NCI-H524 treated with DMSO at 0.1 percent for 48 hours (cell line): ENCODE measurements at places on chromosomes 6 and 20.

- DNase-seq = no peak
Observed at GRCh38 chr20:23114018-23114417, 27.9 kb upstream of the CD93 start.

DNA sequence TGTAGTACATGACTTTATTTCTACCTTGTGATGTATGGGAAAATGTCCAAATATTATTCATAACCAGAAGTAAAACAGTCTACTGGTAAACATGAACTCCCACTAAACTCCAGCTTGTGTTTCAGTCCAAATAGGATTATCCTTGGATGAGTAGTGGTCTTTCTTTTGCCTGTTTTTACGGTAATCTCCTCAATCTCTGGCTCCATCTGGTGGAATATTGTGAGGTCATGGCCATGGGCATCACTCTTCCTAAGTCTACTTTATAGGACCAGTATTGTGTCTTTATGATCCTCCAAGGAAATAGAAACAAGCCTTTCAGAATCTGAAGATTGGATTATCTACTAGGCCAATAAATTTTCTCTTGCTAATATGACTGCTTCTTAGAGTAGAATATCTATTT, 505.0 kb downstream of the BMP2 start:
- peak; percentile 66 for DNase-seq

DNA sequence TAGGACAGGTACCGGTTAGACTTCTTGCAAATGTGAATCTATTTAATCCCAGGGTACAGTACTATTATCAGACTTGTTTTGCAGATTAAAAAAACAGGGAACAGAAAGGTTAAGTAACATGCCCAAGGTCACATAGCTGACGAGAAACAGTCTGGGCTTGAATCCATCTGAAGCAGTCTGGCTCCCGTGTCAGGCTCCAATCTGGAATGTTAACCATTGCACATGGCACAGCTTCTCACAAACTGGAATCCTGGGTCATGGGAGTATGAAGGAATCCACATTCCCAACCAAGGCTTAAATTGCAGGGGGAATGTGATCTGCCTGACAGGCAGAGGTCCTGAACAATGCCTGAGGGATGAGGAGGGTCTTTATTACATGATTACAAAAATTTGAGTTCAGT, 187.5 kb upstream of the SPTLC3 start:
- no peak for DNase-seq

GRCh38 chr6:88586371-88587149, 376.9 kb downstream of the RNGTT start:
- no peak for DNase-seq

DNA sequence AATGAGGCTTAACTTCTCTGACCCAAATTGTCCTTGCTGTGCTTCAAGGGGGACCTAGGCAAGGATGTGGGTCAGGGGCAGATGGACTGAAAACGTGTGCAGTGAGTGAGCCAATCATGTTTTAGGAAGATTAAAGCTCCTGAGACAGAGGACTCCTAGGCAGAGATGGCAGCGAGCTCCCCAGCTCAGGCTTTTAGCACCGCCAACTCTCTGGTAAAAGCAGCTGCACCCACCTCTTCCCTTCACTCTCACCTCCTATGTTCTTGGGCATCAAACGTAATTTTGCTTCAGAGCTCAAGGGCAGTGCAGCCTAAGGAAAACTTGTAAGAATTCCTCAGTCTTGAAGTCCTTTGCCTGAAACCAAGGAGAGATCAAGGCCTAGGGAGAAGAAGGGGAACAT, 10.3 kb downstream of the RPP21 start:
- no peak for DNase-seq

DNA sequence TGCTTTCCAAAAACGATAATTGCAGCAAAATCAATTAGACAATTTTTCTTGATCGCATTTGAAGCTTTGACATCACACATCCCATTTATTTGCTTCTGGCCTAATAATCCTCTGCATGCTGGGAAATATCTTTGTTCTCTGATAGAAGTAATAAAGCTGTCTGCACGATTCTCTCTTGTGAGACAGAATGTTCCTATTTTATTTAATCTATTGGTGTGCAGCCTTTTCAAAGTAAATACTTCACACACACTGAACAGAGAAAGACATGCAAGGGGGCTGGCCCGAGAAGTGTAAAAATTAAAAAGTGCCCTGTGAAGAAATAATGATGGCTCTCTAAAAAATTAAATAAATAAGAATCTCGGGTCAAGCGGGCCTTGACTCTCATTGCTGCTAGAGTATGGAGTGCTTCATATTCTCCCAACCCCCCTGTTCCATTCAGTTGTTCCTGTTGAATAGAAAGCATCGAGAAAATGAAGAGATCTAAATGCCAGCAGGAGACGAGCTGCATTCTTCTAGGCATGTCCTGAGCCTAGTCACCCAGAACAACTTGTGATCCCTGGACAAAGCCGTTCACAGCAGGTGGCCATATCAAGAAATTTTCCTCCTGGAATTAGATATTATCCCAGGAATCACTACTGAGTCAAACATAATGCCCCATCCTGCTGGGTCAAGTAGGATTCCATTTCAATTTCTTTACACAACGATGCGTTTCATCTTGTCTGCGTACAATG, 625.9 kb upstream of the EPHA7 start:
- DNase-seq = no peak

GRCh38 chr20:10683537-10683936, 9.7 kb upstream of the JAG1 start:
- DNase-seq = no peak

GRCh38 chr6:39681674-39682121, 43.5 kb downstream of the KIF6 start:
- no peak for DNase-seq

DNA sequence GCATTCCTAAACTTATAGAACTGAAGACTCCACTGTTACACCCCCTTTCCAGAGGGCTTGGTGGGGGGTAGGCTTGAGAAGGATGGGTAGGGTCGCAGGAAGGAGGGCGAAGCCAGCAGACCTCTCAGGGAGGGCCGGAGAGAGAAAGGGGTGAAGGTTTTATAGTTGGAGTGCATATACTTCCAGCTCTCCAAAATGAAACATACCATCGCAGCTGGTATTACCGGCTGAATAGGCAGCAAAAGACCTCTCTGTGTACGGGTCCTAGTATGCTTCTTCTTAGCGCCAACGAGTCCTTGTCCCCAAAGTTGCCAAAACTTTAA, 1.0 kb upstream of the VGLL2 start:
- no peak for DNase-seq

DNA sequence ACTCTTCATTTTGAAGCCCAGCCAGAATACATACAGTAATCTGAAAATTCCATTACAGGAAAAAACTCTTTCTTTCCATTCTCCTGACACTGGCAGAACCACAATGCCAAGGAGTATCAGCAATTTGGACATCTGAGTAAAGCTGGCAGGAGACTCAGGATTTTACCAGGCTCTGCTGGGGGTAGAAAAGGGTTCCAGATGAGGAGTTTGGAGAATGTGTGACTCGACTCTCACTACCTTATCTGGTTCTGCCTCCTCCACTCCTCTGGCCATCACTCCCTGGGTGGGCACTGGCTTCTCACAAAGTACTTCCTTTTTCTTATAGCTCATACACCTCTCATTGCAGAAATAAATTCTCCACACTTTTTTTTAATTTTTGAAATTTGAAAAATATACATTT, 10.6 kb upstream of the WFDC8 start:
- no peak for DNase-seq

GRCh38 chr6:51792273-51793030, 295.0 kb downstream of the PKHD1 start:
- no peak for DNase-seq

DNA sequence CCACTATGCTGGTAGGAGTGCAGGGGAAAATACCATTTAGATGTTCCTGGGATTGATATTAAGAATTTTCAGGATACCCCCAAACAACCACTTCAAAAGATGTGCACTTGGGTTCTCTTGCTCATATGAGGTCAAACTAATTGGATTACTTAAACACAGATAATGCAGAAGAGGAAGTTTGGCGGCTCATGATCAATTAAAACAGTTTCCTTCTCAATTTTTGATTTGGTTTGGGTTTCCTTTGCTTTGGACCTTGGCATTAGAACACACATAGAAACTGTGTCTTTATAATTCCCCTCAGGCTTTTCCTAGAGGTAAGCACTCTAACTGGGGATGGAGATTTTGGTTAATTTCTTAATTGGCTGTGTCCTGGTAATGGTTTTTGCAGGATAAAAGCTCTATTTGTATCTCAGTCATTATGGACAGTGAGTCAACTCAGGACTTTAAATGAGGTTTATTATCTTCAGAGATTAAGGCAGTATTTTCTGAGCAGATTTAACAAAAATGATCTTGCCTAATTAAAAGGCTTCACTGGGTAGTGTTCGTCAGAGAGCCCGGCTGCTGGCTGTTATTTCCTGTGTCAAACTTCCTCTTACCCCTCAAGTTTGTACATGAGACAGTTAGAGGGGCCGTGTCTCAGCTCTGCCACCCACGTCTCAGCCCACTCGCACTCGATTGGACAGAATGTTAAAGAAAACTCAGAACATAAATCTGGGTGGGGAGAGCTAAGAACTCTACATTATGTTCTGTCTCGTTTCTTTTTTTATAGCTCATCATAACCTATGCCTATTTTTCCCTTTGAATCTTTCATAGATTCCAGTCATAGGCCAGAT, 50.3 kb upstream of the PREP start:
- DNase-seq = no peak

- no peak for DNase-seq
Observed at GRCh38 chr6:109165392-109165974, 70.2 kb downstream of the CEP57L1 start.

GRCh38 chr6:149405823-149406765, 6.0 kb downstream of the SUMO4 start:
- DNase-seq = no peak
